ENCODE measurements at places on chromosomes 7 and 10.

GRCh38 chr10:33556620-33557019, 222.2 kb upstream of the NRP1 start:
- peak; percentile 75 for DNase-seq

- DNase-seq: no peak
These were observed 144.9 kb upstream of the TCERG1L start for GRCh38 chr10:131456411-131456810.

DNA sequence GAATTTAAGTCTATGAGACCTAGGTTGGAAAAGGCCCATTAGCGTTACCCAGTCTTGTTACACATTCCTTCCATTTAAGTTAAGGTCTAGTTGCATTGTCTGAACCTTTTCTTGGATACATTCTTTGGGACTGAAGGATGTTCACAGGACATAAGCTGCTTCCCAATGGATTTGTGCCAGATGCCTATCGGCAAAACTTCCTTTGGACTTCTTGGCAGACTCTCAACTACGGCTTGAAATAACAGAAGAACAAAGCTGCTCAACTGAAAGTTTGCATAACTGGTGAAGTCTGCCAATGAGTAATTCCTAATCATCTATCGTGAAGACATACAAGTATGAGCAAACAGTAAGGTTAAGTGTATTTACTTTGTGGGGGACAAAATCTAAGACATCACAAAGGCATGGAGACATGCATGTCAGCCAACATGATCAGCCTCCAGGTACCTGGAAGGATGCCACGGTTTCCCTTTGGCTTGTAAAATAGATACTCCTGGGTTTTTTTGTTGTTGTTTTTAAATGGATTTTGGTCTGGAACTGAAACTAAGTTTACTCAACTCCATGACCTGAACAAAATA, 35.4 kb downstream of the MALSU1 start:
- DNase-seq: no peak

DNA sequence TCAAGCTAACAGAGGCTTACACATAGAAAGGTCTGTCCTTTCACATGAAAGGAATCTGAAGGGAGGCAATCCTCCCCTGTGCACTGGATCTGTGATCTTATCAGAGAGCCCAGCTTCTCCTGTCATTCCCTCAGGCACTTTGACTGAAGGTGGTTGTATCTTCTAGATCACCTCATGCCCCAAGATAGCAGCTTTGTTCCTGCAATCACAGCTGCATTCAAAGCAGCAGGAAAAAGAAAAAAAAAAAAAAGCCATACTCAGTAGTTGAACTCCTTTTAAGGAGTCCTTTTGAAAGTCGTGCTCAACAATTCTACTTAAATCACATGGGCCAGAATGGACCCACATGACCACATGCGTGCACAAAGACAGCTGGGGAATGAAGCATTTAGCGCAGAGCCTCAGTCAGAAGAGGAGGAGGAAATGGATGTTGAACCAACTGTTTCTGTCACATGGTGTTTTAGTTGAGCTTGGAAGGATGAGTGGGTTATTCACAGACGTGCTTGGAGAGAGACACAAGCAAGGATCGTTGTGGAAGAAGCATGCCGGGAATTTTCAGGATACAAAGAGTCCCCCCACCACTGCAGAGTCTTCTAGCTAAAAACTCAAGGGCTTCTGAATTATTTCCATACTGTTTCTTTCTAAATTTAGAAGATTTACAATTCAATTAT, 13.0 kb upstream of the PFKP start:
- DNase-seq: no peak

Measured in NCI-H1092 (cell line).